Suppressor macrophage (primary cell): ENCODE measurements at places on chromosomes 11 and 22.
A peak's percentile ranks its signal among the peaks of the same experiment; 100 is the strongest.

DNA sequence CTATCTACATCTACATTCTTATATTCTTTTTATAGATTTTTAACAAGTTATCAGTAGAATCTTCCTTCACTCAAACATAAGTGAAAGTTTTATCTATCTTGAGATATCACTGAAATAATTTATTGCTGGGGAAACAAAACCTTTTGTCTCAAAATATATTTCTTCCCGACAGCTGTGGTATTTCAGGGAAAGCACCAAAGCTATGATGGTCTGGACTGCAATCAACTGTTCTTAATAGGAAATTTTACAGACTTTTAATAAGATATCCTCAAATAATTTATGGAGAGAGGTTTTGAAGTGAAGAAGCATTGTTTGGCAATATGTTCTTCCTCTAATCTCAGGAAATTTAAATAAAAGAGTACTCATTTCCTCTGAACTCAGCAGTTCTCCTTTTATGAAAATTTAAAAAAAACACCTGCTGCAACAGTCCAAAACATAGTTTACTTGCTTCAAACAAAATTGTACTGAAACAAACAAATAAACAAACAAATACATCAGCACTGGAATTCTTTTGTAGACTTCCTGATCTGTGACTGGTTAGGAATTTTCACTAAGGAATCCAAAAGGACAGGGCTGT is 33.9 kb upstream of the EIF3M start:
- peak; percentile 44 for DNase-seq

- peak; percentile 77 for DNase-seq
Measured at GRCh38 chr11:1050581-1051355, 14.2 kb upstream of the MUC6 start.

GRCh38 chr11:120073196-120073595 is 64.7 kb downstream of the TRIM29 start:
- no peak for DNase-seq

DNA sequence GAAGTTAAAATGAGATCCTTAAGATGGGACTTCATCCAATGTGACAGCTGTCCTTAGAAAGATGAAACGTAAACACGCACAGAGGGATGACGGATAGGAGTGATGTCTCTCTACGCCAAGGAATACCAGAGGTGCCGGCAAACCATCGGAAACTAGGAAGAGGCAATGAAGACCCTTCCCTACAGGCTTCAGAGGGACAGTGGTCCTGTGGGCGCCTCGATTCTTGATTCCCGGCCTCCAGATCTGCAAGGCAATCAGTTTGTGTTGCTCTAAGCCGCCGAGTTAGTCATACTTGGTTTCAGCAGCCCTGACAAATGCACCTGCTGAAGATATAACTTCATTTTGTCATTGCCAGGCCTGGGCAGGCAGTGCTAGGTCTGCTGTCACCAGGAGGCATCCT is 1455.1 kb downstream of the TBC1D22A start:
- DNase-seq, result no peak

- peak; percentile 25 for DNase-seq
Measured at GRCh38 chr11:115710980-115711379, 206.8 kb upstream of the CADM1 start.

GRCh38 chr11:92449780-92450179 is 225.2 kb downstream of the FAT3 start:
- DNase-seq, result no peak

GRCh38 chr22:46669201-46669600 is 49.0 kb downstream of the GRAMD4 start:
- DNase-seq, result no peak

DNA sequence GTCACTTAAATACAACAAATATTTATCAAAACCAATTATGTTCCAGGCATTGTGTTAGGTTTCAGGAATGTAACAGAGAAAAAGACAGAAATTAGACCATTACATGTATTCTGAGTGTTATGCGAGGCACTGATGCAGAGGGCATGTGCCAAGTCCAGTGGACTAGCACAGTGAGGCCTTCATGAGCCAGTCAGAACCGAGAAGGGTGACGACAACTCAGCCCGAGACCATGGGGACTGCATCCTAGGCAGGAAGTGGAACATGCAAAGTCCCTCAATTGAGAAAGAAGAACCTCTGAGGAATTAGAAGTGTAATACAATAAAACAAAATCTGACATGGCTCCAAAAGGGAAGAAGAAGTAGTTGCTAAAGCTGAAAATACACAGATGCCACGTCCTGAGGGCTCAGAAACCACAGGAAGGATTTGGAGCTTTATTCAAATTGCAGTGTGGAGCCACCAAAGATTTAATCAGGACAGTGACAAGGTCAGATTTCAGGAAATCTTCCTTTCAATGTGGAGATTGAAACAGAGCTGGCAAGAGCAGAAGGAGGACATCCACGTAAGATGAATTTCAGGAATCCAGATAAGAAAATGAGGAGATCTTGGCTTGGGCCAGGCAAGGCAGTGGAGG is 529.6 kb downstream of the NTM start:
- no peak for DNase-seq

DNA sequence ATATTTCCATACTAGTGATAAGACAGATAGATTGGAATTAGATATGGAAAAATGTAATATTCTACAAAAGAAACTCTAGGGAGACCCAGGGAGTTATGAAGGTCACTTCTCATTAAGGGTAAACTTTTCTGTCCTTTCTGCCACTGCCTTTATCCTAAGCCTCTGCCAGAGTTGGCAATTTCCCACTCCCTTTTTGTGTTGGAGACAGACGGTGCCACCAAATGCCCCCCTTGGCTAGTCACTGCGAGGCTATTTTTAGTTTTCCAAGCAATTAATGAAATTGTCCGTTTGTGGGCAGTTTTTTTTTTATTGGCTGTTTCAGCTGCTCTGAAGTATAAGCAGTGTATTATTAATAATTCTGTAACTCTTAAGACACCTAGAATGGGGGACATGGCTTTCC is 67.6 kb upstream of the TENM4 start:
- DNase-seq, result no peak

- no peak for DNase-seq
Measured at GRCh38 chr22:24789516-24789915, 15.0 kb upstream of the PIWIL3 start.

GRCh38 chr11:33747979-33748378 is 11.8 kb upstream of the CD59 start:
- no peak for DNase-seq

DNA sequence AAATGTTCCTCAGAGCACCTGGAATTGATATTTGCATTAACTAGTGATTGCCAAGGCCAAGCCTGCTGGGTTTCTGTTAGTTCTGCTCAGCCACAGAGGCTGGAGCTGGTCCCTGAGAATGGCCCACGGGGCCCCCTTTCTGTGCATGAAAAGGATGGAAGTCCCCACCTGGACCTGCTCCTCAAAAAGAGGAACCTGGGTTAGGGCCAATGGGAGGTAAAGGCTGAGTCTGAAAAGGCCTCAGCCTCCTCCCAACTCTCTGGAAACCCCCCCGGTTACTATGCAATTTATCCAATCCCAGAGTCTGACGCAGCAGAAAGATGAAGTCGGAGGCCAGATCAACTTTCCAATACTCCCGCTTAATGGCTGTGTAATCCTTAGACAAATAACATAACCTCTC is 6.8 kb upstream of the CREB3L1 start:
- no peak for DNase-seq

- DNase-seq, result no peak
Measured at GRCh38 chr11:124442442-124442841, 3.1 kb downstream of the OR8B8 start.
